ENCODE measurements at places on chromosomes 7 and 10. TPM values are rescaled to one million over a fixed set of nuclear protein-coding genes. Genes with fewer than 3 reads are reported as not detected.

Gene GPRIN2
- total RNA-seq, result 12.8 TPM

Gene CREM
- total RNA-seq, result 20.3 TPM

Gene ADAP1
- total RNA-seq, result 220 TPM

DNA sequence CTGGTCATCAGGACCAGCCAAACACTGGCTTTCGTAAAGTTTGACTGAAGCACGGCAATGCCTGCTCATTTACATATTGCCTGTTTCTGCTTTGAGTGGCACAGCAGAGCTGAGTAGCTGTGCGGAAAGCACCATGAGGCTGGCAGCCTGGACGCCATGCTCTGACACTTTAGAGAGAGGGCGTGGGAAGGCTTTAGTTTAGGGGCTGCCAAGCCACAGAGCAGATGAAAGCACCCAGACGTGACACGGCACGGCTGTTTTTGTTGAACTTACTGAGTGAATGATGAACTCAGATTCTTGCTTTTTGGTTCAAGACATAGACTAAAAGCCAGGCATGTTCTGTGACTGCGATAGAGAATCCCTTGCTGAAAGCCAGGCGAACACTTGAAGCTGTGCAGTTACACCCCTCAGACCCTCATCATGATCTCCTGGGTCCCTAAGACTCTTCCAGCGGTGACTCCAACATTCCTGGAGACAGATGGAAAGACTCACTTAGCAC, 182.1 kb downstream of the ZMYND11 start:
- no peak for DNase-seq

DNA sequence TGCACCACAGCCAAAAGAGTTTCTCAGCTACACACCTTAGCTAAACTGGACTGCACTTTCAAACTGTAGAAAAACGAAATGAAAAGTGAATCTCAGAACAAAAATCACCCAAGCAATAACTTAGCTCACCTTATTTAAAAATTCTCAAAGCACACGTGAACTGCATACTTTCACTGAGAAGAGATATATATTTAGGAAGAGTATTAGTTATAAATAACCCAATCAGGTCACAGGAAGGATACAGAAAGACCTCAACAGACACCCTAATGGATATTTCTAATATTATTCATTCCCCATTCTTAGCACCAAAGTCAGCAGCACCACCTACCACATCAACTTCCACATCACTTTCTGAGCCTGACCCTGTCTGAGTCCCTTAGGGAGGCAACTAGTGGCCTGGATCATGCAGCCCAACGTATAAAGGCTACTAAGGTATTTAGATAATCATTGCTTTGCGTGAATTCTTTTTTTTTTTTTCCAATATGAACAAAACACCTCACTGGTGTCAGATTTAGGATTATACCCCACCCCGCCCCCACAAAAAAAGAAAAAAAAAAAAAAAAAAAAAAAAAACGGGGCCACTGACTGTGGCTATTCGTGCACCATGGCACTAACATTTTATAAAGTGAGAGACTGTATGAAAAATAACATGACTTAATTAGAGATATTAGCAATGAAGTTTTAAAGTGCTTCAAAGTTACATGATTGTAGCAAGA, 2.6 kb downstream of the ABI1 start:
- DNase-seq, result no peak

DNA sequence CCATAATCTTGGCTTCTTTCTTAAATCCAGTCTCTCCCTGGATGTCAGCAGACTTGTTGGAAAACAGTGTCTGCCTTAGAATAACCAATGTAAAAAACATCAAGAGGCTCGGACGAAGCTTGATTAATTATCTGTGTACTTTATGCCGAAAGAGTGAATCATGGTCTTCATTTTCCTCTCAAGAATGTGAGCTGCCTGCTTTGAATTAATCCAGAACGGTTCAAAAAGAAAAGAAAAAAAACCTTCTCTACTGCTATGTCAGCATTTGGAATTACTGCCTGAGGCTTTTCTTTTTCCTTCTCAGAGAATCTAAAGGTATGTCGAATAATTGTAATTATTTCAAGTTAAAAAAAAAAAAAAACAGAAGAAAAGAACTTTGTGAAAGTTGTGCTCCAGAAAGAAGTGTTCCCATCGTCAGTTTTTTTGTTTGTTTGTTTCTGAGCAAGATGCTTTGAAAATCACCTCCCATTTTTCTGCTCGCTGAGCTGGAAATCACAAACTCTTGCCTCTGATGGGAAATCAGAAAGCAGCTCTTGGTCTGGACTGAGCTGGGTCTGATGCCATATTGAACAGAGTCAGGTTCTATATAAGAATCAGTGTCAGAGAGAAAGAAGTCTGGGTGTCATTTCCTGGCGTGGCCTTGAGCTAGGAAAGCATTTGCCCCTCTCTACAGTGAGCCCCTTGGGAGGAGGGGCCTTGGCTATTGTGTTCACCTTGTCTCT, 20.2 kb downstream of the PLPP4 start:
- no peak for DNase-seq

Gene ZNF394
- 19.2 TPM for total RNA-seq

Measured in Calu3 (cell line).